Hepatocyte (in vitro differentiated cells): ENCODE measurements at places on chromosomes 4 and X. TPM values are rescaled to one million over a fixed set of nuclear protein-coding genes. Genes with fewer than 3 reads are reported as not detected.

- no peak for DNase-seq
Observed at GRCh38 chr4:134540588-134540987, 339.0 kb upstream of the PABPC4L start.

DNA sequence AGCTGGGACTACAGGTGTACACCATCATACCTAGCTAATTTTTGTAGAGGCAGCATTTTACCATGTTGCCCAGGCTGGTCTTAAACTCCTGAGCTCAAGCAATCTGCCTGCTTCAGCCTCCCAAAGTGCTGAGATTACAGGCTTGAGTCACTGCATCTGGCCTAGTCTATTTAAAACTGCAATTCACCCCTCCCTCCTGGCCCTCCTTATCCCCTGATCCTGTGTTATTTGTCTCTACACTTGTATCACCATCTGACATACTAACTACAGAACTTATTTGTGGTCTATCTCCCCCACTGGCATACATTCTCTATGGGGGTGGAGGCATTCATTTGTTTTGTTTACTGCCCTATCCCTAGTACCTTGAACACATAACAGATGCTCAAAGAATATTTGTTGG lies 23.7 kb downstream of the CC2D2A start:
- DNase-seq, result no peak

DNA sequence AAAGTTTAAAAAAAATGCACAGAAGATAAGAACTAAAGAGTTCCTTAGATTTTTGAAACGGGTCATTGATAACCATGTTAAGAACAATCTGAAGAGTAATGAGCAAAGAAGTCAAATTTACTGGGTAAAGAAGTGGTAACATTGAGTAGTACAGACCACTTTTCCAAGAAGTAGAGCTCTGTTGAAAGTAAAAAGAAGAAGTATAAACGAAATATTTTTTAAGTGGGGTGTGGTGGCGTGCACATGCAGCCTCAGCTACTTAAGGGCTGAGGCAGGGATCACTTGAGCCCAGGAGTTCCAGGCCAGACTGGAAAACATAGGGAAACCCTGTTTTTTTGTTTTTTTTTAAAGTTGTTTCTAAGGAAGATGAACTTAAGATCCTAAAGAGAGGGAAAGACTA lies 68.5 kb downstream of the UBA6 start:
- no peak for DNase-seq

DNA sequence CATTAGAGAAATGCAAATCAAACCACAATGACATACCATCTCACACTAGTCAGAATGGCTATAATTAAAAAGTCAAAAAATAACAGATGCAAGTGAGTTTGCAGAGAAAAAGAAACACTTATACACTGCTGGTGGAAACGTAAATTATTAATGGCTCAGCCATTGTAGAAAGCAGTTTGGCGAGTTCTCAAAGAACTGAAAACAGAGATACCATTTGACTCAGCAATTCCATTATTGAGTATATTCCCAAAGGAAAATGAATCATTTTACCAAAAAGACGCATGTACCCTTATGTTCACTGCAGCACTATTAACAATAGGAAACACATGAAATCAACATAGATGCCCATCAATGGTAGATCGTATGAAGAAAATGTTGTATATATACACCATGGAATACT lies 75.0 kb downstream of the NAA11 start:
- DNase-seq, result no peak

- DNase-seq, result no peak
Observed at GRCh38 chr4:94561249-94562024, 109.7 kb downstream of the PDLIM5 start.

GRCh38 chr4:95142932-95143331 lies 385.2 kb downstream of the BMPR1B start:
- no peak for DNase-seq

DNA sequence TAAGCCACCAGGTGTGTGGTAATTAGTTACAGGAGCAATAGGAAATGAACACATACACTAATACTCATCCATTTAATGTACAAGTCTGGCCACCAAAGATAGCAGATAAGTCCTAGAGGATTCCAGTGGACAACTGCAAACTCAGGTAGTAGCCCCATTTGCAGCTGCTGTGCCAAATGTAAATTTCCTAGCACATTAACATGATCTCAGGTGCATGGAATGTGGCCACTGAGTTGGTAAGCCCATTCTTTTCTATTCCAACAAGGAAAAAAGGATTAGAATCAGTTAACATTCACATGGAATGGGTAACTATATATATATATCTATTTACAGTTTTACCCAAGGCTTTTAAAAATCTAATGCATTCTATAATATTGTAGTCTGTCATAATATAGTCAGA lies 23.3 kb upstream of the FRAS1 start:
- DNase-seq, result no peak

- no peak for DNase-seq
Observed at GRCh38 chrX:78527818-78528217, 131.3 kb downstream of the RTL3 start.

DNA sequence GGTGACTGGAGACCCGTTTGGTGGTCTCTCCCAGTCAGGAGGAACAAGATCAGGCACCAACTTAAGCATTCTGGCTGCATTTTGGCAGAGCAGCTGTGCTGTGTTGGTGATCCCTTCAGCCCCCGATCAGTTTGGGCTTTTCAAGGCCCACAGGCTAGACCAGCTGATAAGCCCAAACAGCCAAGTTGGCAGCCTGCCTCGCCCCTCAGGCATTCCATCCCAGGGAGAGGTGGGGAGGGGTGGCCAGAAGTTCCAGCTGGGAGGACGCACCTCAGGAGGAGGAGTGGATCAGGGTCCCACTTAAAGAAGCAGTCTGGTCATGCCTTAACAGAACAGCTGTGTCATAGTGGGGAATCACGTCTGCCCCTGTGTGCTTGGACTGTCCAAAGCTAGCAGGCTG lies 105.8 kb downstream of the CHIC1 start:
- DNase-seq, result no peak

- no peak for DNase-seq
Observed at GRCh38 chrX:133444196-133444595, 28.9 kb upstream of the GPC4 start.

DNA sequence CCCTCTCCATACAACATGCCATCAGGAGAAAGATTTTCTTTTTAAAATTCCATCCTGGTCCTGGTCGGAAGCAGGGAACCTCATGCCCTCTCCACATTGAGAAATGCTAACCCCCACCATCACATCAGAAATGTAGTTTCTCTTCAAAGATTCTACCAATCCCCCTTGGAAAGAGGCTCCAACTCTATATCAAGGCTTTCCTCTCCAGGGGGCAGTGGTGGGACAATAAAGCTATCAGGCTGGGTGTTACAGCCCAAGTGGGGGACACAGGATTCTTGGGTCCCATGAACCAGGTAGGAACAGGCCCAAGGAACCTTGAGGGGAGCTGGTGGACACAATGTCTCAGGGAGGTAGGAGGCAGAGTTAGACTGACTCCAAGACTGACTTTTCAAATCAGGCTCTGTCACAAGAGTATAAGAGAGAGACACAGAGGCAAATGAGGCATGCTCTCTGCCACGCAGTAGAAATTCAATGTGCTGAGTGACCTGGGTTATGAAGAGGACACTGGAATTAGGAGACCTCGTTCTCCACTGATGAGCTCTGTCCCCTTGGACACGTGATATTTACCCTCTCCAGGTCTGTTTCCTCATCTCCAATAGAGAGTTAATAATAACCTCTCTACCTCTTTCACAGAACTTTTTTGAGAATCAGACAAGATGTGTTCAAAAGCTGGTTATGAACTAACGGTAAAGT lies 4.5 kb downstream of the GJB1 start:
- no peak for DNase-seq

- DNase-seq, result no peak
Observed at GRCh38 chrX:40260146-40260747, 162.5 kb upstream of the BCOR start.

GRCh38 chr4:22417408-22417807 lies 98.5 kb downstream of the ADGRA3 start:
- no peak for DNase-seq

- no peak for DNase-seq
Observed at GRCh38 chr4:14915018-14915417, 87.3 kb upstream of the CPEB2 start.

DNA sequence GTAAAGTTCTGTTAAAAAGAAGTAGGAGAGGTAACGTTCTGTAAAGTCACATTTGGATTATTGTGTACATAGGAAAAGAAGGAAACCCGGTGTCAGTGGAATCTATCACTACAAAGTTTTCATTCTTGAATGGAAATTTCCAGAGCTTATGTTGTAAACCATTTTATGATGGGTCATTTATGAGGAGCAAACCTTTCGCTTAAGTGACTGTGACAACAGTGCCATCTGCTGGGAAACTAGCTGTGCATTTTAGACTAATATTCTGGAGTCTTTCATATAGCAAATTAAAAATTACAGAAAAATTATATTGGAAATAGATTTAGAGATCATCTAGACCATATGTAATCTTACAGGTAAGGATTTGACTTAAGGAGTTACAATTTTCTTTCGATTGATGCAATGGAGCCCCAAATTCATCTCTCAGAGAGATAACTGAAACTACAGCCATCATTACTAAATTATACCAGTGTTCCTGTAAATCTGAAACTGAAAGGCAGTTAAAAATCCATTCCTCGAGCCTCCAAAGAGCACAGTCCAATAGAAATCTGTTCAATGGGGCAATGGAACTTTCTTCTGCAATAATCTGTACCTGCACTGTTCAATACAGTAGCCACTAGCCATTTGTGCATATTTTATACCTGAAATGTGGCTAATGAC lies 26.9 kb downstream of the ASB9 start:
- peak; percentile 69 for DNase-seq

GRCh38 chrX:84876876-84877275 lies 126.8 kb upstream of the APOOL start:
- DNase-seq, result no peak

- no peak for DNase-seq
Observed at GRCh38 chr4:16669036-16669435, 229.4 kb downstream of the LDB2 start.

DUSP21 gene
- polyA plus RNA-seq, result not detected in 2 replicates

BGN gene
- 27.5 and 35.8 TPM in 2 replicates for polyA plus RNA-seq

F11 gene
- polyA plus RNA-seq, result 7.1 and 8.1 TPM in 2 replicates

MYOZ2 gene
- 0.13 TPM in 1 of 2 replicates, not detected in the other for polyA plus RNA-seq

IL13RA2 gene
- polyA plus RNA-seq, result not detected in 2 replicates

FRMD7 gene
- not detected in 2 replicates for polyA plus RNA-seq

SPANXN3 gene
- polyA plus RNA-seq, result 1.3 and 2.8 TPM in 2 replicates

PNMA6E gene
- polyA plus RNA-seq, result 0.35 TPM in 1 of 2 replicates, not detected in the other

PCDH19 gene
- 0.92 and 1.8 TPM in 2 replicates for polyA plus RNA-seq

MAGEC3 gene
- polyA plus RNA-seq, result 0.40 TPM in 1 of 2 replicates, not detected in the other

TRMT44 gene
- 8.2 and 13.2 TPM in 2 replicates for polyA plus RNA-seq

VGLL1 gene
- 9.3 and 11.6 TPM in 2 replicates for polyA plus RNA-seq

GUCY1A1 gene
- polyA plus RNA-seq, result 25.7 and 27.7 TPM in 2 replicates
